ENCODE measurements at places on chromosomes 6 and 20. TPM values are rescaled to one million over a fixed set of nuclear protein-coding genes. Genes with fewer than 3 reads are reported as not detected.

DNA sequence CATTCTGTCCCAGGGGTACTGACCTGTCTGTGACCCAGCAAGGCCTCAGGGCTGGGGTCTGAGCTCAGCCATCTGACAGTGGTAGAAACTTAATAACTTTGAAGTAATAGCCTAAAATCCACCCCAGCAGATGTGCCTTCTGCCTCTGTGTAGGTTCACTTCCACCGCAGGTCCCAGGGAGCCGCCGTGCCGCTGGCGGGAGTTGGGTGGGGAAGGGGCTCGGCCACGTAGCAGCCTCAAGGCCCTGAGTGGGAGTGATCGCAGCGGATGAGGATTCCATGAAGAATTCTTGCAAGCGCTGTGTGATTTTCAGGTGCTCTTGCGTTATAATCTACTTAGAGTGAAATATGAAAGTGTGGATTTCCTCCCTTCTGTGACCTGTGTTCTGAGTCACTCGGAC, 163.7 kb downstream of the DTNBP1 start:
- DNase-seq = no peak

SRMS gene
- 0.59 TPM for total RNA-seq

GRCh38 chr6:50978380-50979170, 159.9 kb downstream of the TFAP2B start:
- DNase-seq = no peak

AVP gene
- not detected for total RNA-seq

DNA sequence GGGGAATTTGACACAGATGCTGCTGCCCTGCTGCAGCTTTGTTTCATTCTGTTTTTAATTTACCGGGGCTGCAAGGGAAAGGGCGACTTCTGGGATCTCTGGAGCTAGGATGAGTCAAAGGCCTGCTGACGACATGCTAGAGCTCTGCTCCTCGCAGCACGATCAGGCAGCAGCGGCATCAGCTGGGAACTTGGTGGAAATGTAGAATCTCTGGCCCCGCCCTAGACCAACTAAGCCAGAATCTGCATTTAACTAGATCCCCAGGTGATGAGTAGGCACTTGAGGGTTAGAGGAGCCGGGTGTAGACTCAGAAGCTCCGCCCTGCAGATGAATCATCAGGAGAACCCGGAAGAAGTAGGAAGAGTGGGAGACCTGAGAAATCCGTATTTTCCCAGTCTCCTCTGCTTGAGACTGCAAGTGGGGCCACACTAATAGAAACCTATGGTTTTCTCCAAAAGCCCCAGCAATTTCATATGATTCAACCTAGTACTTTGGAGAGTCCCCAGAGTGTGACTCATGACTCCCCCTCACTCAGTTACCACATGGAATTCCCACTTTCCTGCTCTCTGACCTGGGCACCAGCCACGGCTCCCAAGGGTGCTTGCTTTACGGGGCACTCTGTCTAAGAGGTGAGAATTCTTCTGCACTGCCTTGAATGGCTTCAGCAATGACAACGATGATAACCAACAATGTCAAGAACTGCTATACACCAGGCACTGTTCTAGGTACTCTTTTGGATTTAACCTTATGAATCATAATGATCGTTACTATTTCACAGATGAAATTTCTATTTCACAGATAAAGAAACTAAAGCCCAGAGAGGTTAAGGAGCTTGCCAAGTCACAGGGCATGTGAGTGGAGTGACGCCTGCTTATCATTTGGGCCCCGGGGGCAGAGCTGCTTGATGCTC, 18.1 kb downstream of the TUBB2B start:
- peak; percentile 44 for DNase-seq

E2F1 gene
- total RNA-seq = 2.2 TPM

CDH22 gene
- total RNA-seq = 0.66 TPM

GRCh38 chr6:15620611-15621010, 42.2 kb downstream of the DTNBP1 start:
- DNase-seq = no peak

SLPI gene
- total RNA-seq = 30.6 TPM

DNA sequence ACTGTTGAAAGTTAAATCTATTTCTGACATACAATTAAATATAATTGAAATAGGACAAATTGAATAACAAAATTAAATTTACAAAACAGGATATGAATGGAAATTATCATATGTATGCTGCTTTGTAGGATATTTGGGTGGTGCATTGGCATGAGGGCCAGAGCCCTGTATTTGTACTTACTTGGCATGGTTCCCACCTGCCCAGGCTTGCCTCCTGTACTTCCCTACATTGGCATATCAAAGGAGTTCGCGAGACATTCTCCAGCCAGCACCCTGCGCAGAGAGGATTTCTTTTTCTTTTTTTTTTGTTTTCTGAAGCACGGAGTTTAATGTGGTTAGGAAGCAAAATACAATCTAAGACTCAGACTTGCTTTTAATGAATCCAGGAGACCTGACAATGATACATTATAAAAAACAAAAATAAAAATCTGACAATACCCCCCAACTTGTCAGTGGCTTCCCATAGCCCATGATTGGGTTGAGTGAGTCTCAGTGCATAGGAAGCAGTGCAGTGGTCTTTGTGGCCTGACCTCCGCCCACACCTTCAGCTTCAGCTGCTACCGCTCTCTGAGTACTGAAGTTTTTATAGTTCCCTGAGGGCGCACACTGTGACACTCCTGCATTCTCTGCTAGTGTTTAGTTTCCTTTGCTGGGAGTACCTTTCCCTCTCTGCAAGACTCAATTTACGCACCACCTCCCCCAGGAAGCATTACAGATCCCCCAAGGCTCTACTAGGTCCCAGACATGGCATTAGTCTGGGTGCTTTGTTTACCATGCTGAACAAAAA, 440.8 kb downstream of the UTRN start:
- no peak for DNase-seq

GRCh38 chr6:158418501-158418900, 106.2 kb downstream of the TULP4 start:
- DNase-seq = no peak

DACT2 gene
- not detected for total RNA-seq

DNA sequence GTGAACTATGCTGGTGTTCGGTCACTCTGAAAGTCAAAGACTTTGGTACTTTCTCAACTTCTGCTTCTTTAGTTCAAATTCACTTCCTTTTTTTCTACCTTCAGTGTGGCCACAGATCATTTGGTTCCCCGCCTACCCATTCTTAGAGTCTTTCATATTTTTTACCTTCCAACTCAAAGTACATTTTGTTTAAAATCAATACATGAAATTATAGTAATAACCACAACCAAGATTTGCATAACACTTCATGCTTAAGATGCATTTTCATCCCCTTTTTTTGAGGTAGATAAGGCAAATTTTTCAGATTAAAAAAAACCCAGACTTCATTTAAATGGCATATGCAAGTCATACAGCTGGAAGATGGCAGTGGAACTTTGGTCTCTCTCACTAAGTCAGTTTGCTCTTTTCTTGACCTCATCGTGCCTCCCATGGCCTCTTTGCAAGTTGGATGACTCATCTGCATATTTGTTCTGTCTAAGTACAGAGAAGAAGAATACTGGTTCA, 11.9 kb upstream of the CNR1 start:
- no peak for DNase-seq

EYS gene
- not detected for total RNA-seq

TCF21 gene
- not detected for total RNA-seq

RGS17 gene
- total RNA-seq = 0.66 TPM

GRCh38 chr6:158789115-158789917, 29.9 kb downstream of the EZR start:
- DNase-seq = no peak

DNA sequence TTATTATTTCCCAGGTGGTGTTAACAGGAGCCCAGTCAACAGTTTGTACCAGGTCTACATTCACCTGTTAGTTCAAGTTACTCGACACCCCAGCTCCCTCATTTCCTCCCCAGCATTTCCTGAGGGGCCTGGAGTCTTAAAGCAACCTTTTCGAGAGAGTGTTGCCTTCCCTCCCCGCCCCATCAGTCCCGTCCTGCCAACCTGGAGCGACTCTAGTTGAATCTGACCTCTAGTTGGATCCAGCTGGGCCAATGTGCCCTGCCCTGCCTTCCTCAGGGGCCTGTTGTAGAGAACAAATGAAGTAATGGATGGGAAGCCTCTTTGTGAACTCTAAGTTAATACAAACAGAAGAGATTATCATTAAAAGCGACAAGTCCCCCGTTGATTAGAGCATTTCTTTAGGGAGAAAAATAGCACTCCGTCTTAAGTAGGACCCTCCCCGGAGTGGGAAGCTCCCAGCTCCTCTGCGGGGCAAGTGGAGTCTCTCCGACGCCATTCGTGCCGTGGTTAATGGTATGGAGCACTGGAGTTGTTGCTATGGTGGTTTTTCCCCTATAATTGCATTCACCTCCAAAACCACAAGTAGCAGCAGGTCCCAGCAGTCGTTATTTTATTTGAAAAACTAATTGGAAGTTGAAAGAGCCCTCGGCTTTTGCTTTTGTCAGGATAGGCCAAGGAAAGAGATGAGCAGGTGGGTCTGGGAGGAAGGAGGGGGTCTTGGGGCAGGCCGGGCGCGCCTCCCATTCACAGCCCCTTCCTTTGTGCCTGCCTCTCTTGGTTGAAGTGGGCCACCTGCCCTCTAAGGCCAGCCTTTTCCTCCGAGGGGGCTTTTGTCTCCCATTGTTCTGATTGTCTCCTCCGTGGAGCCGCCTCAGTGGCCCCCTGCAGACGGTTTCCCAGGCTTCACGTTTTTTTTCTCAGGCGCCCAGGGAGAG, 16.1 kb downstream of the GHRH start:
- no peak for DNase-seq

TBXT gene
- total RNA-seq = not detected

- DNase-seq = no peak
Observed at GRCh38 chr20:11059659-11060058, 385.9 kb upstream of the JAG1 start.

CAGE1 gene
- not detected for total RNA-seq

GRCh38 chr6:169725125-169726048, 1.1 kb upstream of the PHF10 start:
- DNase-seq = peak; percentile 25

DNA sequence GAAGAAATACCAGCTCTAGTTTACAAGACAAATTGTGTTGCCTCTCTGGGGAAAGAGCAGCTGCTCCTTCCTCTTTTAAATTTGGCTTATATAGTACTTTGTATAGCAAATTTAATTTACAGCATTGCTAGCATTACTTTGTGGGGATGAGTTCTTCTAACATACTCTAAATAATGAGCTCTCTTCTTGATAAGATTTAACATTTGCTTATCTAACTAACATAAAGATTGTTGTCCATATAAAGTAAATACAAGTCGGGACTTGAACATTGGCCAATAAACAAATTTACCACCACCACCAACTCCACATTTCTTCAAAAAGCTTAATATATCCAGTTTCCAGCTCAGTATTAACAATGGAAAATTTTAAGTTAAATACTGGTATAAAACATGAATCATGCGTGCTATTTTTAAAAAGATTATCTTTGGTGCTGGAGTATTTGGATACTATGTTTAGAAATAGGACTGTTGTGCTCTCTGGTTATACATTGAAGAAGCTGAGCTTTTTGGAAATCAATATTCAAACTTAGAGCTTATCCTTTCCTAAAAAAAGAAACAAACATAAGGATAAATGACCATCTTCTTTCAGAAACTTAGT, 1146.9 kb upstream of the GJE1 start:
- DNase-seq = no peak

CNBD2 gene
- 2.3 TPM for total RNA-seq

MYH7B gene
- 1.1 TPM for total RNA-seq

DNA sequence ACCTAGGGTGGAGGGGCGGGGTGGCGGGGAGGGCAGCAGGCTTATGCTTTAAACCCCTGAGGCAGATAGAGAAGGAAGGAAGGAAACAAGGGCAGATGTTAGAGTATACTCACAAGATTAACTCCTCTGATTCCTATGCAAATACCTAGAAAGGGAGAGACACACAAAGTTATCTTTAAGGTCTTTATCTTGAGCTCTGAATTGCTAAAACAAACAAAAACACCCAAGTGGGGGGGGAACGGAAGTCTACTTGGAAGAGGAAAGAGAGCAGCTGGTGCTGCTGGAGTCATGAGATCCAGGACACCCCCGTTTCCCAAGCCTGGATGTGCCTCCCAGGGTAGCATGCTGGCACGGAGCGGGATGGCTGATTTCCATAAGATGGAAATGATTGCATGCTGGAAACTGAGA, 43.4 kb downstream of the PLAGL1 start:
- no peak for DNase-seq

PHACTR2 gene
- 53.3 TPM for total RNA-seq

GRCh38 chr6:68196645-68197044, 438.4 kb upstream of the ADGRB3 start:
- DNase-seq = no peak

NDRG3 gene
- 24.7 TPM for total RNA-seq

DNA sequence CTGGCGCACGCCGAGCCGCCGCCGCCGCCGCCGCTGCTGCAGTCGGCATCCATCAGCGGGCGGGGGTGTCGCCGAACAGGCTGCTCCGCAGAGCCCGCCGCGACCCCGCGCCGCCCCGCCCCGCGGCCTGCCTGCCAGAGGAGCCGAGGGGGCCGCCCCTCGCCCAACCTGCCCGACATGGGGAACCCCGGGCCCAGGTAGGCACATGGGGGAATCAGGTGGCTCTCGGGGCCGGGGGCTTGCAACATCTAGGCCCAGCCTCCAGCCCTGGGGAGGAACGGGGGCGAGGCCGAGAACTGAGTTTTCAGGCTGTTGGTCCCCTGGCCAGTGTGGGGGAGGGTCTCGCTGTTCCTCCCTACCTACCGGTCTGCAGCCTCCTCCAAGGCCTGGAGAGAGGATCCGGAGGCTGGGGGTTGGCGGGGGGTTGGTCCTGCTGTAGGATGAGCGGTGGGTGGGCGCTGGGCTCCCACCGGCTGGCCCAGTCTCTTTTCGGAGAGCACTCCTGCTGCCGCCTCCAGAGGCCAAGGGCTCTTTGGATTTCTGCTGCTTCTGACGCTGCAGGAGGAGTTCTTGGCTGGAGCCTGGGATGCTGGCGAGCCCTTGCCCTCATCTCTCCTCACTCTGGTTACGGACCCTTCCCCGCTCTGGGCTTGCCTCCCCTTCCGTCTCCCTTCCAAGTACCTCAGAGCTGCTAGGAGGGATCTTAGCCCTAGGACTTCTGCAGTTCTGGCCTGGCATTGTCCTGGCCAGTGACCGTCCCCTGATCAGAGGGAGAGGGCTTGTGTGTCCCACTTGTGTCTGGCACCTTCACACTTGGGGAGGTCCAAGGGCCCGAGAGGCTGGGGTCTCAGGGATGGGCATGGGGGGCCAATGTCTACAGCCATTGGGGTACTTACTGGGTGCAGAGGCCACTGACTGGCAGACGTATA, at the start of gene EPB41L1:
TSS of gene EPB41L1 (plus strand) at position 41 of the 929 bp plus-strand sequence. CDS start 19,038 bp downstream, outside the sequence.
- no peak for DNase-seq

CTAGE9 gene
- not detected for total RNA-seq

KCNK15 gene
- 5.6 TPM for total RNA-seq

GRCh38 chr6:82980086-82980485, 85.6 kb downstream of the UBE3D start:
- DNase-seq = no peak

GRCh38 chr20:2086177-2086979, 15.2 kb upstream of the STK35 start:
- no peak for DNase-seq

- DNase-seq = no peak
Observed at GRCh38 chr6:15401769-15402250, 155.9 kb downstream of the JARID2 start.

TMEM14C gene
- 124 TPM for total RNA-seq

Data from breast epithelium (tissue), 4 donors.